D721Med (cell line): ENCODE measurements at places on chromosomes 16 and 17.

DNA sequence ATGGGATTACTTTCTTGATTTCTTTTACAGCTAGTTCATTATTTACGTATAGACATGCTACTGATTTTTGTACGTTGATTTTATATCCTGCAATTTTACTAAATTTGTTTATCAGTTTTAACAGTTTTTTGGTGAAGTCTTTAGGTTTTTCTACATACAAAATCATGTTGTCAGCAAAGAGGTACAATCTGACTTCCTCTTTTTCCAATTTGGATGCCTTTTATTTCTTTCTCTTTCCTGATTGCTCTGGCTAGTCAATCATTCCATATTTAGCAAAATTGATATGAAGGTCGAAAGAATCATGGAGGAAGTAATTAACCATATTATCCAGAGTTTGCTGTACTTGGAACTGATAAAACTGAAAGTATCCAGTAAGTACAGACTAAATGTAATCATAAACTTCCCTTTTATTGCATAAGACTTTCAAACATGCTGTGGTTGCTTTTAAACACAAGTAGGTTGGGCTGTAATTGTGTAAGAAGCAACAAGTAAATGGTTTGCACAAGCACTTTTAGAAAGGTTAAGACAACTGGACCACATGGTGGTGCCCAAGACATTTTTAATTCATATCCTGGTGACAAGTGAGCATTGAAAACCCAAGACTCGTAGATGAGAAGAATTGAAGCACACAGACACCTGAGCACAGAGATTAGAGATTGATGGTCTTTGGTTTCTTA is 8.4 kb downstream of the GDE1 start:
- no peak for DNase-seq

GRCh38 chr16:62201911-62202310 is 165.7 kb upstream of the CDH8 start:
- DNase-seq: no peak

- DNase-seq: no peak
Observed at GRCh38 chr17:8837563-8838075, 29.9 kb downstream of the PIK3R6 start.

GRCh38 chr16:6929868-6930267 is 402.8 kb upstream of the RBFOX1 start:
- no peak for DNase-seq

DNA sequence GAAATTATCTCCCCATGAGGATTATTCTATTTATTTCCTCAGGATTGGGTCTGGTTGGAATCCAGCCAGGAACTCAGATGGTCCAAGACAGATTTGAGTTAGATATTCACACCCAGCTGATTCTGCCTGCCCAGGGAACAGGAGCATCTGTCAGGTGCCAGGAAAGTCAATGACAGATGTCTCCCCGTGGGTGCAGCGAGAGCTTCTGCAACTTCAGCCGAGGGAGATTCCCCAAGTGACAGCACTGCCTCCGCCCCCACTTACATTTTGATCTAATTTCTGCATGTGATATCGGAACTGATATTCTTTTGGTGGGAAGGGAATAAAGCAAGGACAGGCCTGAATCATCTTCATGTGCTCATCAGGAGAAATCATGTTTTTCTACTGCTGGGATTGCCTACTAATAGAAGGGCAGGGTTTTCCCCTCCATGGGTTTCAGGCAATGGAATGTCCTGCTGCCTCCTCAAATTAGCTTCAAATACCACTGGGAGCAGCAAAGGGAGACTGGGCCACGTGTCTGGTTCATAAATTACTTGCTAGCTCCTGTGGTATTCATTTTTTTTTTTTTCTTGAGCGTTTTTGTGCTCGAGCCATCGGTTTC is 15.7 kb upstream of the DHX8 start:
- no peak for DNase-seq

DNA sequence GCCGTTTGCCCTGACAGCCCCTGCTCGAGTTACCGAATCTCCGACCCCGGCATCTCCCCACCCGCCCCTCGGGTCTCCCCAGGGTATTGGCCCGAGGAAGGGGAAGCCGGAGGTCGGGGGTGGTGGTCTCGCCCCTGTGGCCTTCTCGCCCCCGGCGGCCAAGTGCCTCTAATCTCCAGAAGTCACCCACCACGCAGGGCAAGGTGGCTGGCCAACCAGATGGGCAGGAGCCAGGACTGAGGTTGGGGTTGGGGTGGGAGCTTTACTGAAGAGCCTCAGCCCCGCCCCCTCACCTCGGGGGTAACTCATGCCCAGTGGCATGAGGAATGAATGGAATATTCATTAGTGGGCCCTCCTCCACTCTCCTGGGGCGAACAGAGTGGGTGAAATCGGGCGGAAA is 637 bp downstream of the DHRS11 start:
- DNase-seq: no peak

- no peak for DNase-seq
Observed at GRCh38 chr17:42285346-42286050, 2.8 kb upstream of the STAT5A start.

DNA sequence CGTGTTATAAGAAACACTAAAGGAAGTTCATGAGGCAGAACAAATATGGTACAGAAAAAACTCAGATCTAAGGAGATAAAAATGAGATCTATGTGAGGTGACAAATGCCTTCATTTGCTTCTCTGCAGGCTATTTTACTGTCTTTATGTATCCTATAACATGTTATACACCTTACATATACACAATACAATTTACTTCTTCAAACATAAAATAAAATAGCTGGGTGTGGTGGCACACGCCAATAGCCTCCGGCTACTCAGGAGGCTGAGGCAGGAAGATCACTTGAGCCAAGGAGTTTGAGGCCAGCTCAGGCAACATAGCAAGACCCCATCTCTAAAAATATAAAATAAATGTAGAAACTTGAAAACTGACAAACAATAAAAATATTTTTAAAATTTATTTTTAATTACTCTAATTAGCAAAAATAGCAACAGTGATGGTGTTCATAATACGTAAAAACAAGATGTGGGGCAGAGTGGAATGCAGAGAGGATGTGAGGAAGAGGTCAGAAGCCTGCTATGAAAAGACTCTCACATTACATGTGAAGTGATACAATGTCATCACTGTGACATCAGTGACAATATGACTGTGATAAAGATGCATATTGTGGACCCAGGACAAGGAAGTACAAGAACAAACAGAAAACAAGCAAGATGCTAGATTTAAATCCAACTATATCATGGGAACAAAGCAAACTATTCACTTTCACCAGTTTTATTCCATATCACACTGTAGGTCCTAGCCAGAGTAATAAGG is 31.0 kb downstream of the VPS53 start:
- no peak for DNase-seq

GRCh38 chr17:4788807-4789700 is at the start of gene GLTPD2:
Gene GLTPD2, plus strand, starts transcription at chr17:4788964. Its CDS starts 48 bp downstream, at chr17:4789012.
- DNase-seq: no peak
